Lung (tissue), 17 donors: ENCODE measurements at places on chromosomes 11 and 22.

DNA sequence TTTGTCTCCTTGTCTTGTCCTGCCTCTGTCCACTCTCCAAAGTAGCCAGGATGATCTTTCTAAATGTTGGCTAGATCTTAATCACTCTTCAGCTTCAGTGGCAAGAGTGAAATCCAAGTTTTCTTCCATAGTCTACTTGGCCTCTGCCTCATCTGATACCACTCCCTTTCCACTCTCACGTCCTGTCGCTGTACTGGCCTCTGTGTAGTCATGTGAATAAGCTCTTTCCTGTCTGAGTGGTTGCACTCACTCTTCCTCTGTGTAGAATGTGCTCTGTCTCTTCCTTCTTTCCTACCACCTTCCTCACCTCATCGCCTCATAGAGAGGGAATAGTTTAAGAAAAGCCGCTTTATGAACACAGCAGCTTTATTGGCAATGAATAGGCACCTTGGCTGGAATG is 86.5 kb downstream of the WNT11 start:
- peaks cover 20% of the 10 kb centered on the region for H3K4me1 ChIP-seq
- peak; percentile 44 for DNase-seq
- no peak overlapping the region for H3K4me3 ChIP-seq
- no peaks in the 10 kb centered on the region for H3K36me3 ChIP-seq

GRCh38 chr11:15865212-15865987 is 490.9 kb downstream of the SOX6 start:
- DNase-seq, result no peak
- no peak overlapping the region for H3K27ac ChIP-seq
- H3K36me3 ChIP-seq, result no peaks in the 10 kb centered on the region
- H3K4me1 ChIP-seq, result no peaks in the 10 kb centered on the region

- H3K27ac ChIP-seq, result no peak overlapping the region
- no peak for DNase-seq
- H3K36me3 ChIP-seq, result peaks cover 23% of the 10 kb centered on the region
- H3K4me3 ChIP-seq, result no peak overlapping the region
These were observed 20.5 kb downstream of the MUC6 start for GRCh38 chr11:1015826-1016545.

DNA sequence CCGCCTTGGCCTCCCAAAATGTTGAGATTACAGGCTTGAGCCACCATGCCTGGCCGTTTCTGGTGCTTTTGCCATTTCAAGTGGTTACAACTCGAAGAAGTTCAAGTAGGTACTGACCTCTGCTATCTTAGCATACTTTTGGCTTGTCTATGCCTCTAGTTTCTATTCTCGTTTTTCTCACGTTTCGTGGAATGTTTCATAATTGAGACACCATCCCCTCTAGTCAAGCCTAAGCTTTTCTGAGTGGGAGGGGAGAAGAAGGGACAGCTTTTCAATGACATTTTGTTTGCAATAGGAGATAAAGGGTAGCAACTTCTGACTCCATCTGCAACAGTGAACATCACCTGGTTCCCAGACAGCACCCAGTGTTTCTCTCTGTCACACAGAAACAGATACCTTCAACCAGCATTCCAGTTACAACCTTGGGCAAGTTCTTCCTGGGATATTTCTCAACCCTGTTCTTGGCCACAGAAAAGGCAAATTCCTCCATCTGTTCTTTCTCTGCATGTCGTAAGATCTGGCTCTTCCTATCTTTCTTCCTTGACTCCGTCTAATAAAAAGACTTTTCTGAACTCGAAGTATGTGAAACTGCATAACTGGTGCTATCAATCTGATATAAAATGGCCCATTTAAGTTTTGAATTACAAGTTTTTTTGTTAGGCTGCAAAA is 25.5 kb downstream of the DDI1 start:
- H3K4me1 ChIP-seq, result no peaks in the 10 kb centered on the region
- H3K36me3 ChIP-seq, result no peaks in the 10 kb centered on the region
- no peak overlapping the region for H3K27ac ChIP-seq
- no peak overlapping the region for H3K4me3 ChIP-seq
- H3K27me3 ChIP-seq, result no peaks in the 10 kb centered on the region
- no peak for DNase-seq

DNA sequence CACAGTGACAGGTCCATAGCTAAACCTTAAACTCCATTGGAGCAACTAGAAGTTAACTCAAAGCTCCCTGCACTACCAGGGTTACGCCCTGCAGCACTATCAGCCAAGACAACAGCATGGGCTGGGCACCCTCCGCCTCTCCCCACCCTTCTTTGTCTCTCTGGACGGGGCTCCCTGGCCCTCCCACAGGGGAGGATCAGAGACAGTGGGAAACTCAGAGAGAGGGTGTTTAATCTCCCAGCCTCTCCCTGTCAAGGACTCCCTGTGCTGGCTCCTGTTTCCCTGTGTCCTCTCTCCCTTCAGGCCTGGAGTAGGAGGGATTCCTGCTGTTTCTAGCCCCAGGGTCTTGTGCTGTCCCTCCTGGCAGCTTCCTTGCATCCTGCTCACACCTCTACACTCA is 56.9 kb upstream of the CSNK2A3 start:
- H3K4me1 ChIP-seq, result peaks cover 23% of the 10 kb centered on the region
- H3K4me3 ChIP-seq, result no peak overlapping the region
- H3K36me3 ChIP-seq, result no peaks in the 10 kb centered on the region
- H3K27ac ChIP-seq, result no peak overlapping the region

GRCh38 chr11:101127197-101127698 is 2.4 kb downstream of the PGR start:
- peak overlapping the region; percentile 32 for H3K27ac ChIP-seq
- peaks cover 7% of the 10 kb centered on the region for H3K27me3 ChIP-seq
- H3K4me3 ChIP-seq, result peak overlapping the region; percentile 56
- H3K36me3 ChIP-seq, result no peaks in the 10 kb centered on the region
- peak; percentile 52 for DNase-seq
- no peaks in the 10 kb centered on the region for H3K4me1 ChIP-seq

- no peak for DNase-seq
- no peaks in the 10 kb centered on the region for H3K27me3 ChIP-seq
- H3K4me1 ChIP-seq, result no peaks in the 10 kb centered on the region
- no peak overlapping the region for H3K27ac ChIP-seq
These were observed 52.7 kb upstream of the HTATIP2 start for GRCh38 chr11:20310596-20311394.

DNA sequence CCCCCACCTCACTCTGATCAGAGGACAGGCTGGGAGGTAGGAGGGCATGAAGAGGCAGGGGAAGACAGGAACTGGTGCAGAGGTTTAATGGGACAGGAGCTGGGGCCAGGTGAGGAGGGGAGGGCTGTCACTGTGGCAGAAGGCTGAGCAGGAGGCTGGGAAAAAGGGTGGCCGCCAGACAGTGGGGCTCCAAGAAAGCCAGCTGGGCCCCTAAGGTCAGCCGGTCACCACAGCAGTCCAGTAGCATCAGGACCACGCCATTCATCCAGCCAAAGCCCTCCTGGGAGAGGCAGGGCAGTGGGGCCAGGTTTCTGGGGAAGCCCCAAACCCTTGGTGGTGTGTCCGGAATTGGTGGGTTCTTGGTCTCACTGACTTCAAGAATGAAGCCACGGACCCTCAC is 8.5 kb upstream of the TREH start:
- no peak overlapping the region for H3K4me3 ChIP-seq
- H3K27me3 ChIP-seq, result no peaks in the 10 kb centered on the region
- H3K36me3 ChIP-seq, result no peaks in the 10 kb centered on the region
- H3K27ac ChIP-seq, result no peak overlapping the region
- no peaks in the 10 kb centered on the region for H3K4me1 ChIP-seq

DNA sequence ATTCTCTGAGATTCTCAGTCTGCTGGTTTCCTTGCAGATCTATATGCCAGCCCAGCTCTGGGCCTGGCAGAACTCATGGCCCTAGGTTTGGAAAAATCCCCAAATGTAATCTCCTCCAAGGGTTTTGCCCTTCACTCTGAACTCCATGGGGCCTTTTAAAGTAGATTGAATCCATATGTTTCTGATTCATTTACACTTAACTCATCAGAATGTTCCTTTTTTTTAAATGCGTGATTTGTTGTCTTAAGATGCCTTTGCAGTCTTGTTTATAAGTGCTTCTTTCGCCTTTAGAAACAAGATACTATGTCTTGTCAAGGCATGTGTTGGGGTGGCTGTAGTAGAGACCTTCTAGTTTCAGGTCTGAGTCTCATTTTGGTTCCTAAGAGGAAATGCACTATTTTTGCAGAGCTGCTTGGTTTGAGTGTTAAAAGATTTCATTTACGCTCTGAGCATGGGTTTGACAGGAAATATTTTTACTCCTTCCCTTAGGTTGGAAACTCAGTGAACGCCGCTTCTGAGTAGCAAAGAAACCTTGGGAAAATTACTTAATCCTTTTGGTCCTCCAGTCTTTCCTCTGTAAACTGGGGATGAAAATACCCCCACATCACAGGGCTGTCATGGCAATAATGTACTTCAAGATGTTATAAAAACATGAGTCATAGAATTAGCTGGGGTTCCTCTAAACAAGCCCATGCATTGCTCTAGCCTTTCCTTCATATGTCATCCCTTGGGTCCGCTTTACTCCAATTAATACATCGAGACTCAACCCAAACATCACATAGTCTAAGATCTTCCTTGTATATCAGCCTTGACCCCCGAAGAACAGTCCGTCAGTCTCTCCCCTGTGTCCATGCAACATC is 83.5 kb downstream of the SNX19 start:
- H3K4me3 ChIP-seq, result no peak overlapping the region
- peaks cover 3% of the 10 kb centered on the region for H3K4me1 ChIP-seq
- H3K27ac ChIP-seq, result no peak overlapping the region
- DNase-seq, result no peak
- no peaks in the 10 kb centered on the region for H3K27me3 ChIP-seq
- H3K36me3 ChIP-seq, result no peaks in the 10 kb centered on the region

DNA sequence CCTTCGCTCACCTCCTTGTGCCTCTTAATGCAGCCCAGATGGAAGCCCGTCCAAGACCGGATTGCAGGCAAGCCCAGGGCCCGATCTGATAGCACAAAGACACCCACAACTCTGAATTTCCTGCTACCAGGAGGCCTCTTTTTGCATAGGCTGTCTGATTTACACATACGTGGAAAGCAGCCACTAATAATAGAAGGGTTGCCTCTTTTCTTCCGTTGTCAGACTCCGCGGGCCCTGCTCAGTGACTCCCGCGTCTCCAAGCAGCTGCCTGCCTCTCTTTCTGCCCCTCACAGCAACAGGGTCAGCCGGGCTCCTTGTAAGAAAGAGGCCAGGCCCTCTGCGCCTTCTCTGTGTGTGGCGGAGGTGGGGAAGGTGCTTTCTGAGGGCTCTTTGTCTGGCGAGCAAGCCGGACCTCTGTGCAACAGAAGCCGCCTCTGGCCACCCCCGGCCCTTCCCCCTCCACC is 26.7 kb downstream of the FLI1 start:
- peak overlapping the region; percentile 71 for H3K27ac ChIP-seq
- H3K4me3 ChIP-seq, result no peak overlapping the region
- DNase-seq, result peak; percentile 58
- H3K36me3 ChIP-seq, result no peaks in the 10 kb centered on the region
- H3K4me1 ChIP-seq, result peaks cover 20% of the 10 kb centered on the region
- H3K27me3 ChIP-seq, result no peaks in the 10 kb centered on the region

GRCh38 chr11:126914941-126915340 is 85.6 kb downstream of the KIRREL3 start:
- no peak overlapping the region for H3K27ac ChIP-seq
- H3K36me3 ChIP-seq, result no peaks in the 10 kb centered on the region

GRCh38 chr11:8831861-8832260 is 79.1 kb upstream of the AKIP1 start:
- H3K27me3 ChIP-seq, result no peaks in the 10 kb centered on the region
- no peak overlapping the region for H3K4me3 ChIP-seq
- no peak for DNase-seq
- H3K4me1 ChIP-seq, result peaks cover 7% of the 10 kb centered on the region
- peak overlapping the region; percentile 8 for H3K27ac ChIP-seq
- H3K36me3 ChIP-seq, result no peaks in the 10 kb centered on the region

DNA sequence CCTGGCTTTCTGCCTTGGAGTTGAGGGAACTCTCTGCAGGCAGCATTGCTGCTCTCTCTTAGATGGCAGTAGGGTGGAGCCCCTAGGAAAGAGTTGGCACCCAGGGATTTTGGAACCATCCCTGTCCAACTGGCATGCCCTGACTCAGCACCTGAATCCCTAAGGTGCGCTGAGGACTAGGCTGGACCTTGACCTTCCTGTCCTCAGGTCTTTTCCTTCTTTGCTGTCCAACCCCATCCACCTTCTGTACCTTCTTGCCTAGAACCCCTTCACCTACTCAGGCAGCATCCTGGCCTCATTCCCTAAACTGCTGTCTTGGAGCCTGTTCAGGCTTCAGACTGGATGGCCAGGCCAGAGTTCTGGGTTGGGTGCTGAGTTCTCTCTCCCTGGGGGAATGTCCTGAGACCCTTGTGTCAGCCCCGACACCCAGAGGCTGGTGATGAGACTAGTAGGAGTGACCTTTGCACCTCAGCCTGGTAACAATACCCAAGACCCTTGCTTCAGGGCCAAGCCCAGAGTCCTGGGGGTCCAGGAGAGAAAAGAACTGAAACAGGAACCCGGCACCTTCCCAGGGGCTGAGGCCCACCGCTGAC is 2.5 kb upstream of the POLD4 start:
- no peak for DNase-seq
- H3K4me1 ChIP-seq, result peaks cover 19% of the 10 kb centered on the region
- no peak overlapping the region for H3K4me3 ChIP-seq
- no peaks in the 10 kb centered on the region for H3K27me3 ChIP-seq
- H3K36me3 ChIP-seq, result no peaks in the 10 kb centered on the region

DNA sequence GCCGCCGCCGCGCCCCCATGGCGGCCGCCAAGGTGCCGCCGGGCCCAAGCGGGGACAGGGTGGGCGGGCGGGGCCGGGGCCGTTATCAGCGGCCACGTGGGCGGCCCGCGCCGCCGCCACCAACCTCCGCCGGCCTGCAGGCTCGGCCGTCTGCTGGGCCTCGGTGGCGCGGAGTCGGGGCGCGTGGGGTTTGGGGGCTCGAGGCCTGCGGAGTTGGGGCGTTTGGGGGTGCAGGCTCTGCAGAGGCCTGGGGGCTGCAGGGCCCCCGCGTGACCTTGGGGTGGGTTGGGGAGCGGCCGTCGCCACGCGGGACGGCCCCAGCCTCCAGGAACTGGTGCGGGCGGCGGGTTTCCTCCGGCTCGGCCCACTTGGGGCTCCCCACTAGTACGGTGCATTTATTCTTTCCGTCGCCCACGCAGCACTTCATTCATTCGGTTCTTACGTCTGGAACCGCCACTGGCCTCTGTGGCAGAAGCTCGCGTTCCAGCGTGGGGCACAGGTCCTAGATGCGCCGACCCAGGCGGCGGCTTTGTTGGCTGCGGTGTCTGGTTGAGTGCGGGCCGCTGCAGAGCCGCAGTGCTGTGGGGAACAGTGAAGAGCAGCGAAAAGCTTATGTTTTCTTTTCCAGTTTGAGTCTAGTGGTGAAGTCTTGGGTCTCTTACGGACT is 740 bp upstream of the TRMT2A start:
- H3K27me3 ChIP-seq, result no peaks in the 10 kb centered on the region
- H3K36me3 ChIP-seq, result peaks cover 2% of the 10 kb centered on the region
- peaks cover 3% of the 10 kb centered on the region for H3K4me1 ChIP-seq
- peak overlapping the region; percentile 81 for H3K4me3 ChIP-seq
- peak; percentile 13 for DNase-seq
